ENCODE measurements at places on chromosomes 3 and 15. TPM values are rescaled to one million over a fixed set of nuclear protein-coding genes. Genes with fewer than 3 reads are reported as not detected.

DNA sequence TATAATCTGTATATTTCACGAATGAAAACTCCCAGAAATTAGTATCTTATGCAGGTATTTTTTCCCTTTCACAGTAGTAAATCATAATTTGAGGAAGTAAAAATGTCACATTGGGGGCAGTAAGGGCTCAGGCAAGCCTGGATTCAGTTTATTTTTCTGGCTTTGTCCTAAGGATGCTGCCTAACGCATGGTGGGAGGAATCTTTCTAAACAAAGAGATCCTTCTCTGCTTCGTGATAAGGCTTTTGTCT is 35.7 kb downstream of the DNASE1L3 start:
- DNase-seq, result no peak

DNA sequence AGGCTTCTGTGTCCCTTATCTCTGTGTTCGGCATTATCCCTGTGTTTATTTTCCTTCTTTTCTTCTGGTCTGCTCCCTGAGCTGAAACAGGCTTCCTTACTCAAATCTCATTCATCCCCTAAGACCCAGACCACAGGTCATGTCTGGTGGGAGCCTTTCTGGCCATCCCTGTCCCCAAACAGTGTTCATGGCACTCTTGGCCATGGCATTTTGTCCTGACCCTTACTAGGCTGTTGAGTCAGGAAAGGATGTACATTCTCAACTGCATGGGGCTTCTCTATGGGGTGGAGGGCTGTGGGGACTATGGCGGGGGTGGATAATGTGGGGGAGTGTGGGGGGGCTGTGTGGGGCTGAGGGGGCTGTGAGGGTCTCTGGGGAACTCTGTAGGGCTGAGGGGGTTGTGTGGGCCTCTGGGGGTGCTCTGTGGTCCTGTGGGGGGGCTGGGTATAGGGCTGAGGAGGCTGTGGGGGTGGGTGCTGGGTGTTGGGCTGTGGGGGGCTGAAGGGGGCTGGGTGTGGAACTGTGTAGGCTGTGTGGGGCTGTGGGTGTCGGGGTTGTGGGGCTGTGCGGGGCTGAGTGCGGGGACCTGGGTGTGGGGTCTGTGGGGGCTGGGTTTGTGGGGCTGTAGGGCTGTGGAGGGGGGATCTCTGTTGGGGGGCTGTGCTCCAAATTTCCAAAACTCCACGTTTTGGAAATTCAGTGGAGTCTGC is 64.3 kb downstream of the KLF13 start:
- DNase-seq, result no peak

- DNase-seq, result no peak
Measured at GRCh38 chr3:157464321-157464720, 27.7 kb downstream of the PTX3 start.

The SH3BP5 gene
- total RNA-seq, result 12.9 TPM

The PRKCI gene
- total RNA-seq, result 167 TPM
